ENCODE measurements at places on chromosomes 5 and 9.

DNA sequence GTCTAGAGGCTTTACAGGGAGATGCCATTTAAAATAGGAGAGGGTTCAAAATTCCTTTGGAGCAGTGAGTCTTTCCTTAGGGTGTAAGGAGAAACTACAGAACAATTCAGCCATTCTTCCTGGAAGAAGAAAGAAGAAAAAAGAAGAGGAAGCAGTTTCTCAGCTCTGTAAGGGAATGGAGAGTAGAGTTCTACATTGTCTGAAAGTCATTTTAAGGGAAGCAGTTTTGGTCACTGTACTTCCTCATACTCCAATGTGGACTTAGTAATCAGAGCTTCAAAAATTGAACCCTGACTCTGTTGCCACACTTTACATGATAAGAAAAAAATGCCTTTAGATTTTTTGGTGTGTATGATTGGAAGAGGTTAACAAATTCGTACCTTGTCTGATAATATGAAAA lies 122.4 kb downstream of the LRRC70 start:
- DNase-seq: no peak

GRCh38 chr5:133129289-133129688 lies 77.5 kb downstream of the HSPA4 start:
- DNase-seq: no peak

- no peak for DNase-seq
Measured at GRCh38 chr5:125499636-125500332, 753.3 kb upstream of the ZNF608 start.

DNA sequence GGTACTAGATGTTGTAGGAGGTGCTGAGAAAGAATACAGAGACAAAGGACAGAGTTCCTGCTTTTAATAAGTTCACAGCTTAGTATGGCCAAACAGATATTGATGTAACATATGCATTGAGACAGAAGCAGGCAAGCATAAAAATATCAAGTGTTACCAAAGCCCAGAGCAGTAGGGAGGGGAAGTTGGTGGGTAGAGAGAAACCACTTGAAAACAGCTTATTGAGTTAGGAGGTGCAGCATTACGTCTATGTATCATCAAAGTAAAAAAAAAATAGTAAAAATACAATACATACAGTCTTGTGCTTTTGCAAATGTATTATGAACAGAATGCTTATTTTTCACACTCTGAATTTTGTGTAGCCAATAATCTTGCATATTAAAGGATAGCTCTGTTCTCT lies 441.8 kb upstream of the SGCD start:
- DNase-seq: no peak

GRCh38 chr5:33120671-33121070 lies 320.1 kb upstream of the TARS1 start:
- no peak for DNase-seq

DNA sequence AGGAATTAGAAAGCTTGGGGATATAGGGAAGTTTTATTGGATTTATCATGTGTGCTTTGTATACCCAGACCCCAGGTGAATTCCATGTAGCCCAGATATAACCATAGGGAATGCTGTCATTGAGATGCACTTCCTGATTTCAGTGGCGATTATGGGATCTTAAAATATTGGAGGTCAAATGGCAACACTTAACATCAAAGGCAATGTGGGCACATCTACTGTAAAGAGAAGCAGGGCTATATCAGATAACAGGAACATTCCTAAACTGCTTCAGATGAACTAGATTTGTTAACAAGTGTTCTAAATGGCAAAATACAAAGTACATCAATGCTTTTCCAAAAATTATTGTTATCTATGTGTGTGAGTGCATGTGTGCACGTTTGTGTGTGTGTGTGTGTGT lies 883.5 kb upstream of the EDIL3 start:
- no peak for DNase-seq

DNA sequence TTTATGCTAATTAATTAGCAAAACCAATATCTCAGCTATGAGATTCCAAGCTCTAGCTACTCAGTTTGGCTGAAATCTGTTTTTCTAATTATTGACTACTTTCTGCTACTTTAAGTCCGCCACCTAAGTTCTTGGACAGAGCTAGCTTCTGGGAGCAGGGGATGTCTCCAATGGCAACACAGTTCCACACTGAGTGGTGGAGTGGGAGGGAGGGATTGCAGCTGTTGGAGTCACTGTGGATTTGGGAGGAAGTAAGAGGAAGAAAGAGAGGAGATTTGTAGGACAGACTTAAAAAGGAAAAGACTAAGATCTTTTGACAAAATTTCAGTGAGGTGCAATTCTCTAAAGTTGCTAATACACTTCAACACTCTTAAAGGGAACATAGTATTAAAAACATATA lies 450.8 kb downstream of the NFIB start:
- no peak for DNase-seq

DNA sequence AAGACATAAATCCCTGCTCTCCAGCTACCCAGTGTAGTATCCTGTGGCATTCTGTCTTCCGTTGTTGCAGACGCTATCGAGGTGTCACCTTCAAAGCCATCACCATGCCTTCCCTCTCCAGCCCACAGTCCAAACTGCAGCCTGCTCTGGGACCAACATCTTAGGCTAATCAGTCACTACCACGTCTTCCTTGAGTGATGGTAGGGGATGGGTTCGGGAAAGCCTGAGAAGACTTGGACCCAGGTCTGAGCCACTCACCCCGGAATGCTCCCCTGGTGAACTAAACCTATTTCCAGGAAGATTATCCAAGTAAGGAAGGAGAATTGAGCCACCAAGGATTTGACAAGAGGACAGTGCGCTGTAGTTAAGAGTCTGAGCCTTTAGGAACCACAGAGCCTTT lies 52.9 kb upstream of the IRX1 start:
- no peak for DNase-seq

DNA sequence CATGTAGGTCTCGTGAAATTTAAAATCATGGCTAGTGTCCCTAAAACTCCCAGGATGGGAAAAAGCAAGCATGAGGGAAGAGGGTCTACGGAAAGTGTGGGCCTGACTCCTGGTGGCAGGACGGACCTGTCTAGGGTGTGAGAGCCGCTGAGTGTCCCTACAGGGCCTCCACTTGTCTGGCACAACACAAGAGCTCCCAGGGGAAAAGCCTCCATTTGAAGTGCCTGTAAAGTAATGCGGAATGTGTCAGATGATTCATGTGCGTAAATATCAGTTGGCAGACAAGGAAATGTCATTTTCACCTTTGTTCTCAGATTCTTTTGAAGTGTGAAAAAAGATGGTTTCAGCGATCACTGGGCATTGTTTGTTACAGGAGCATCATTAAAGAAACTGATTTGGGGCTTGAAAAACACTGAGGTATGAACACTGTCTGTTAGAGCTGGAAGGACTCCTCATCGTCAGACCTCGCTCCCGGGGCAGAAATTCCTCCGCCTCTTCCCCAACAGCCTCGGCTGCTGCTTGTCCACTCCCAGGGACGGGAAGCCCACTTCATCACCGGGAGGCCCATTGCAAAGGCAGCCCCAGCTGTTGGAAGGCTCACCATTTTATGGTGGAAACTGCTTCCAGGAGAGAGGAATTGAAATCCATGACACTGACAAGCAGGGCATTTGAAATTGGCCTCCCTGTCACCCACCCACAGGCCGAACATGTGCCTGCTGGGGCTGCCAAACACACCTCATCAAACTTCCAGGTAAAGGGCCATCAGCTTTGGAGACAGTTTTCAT lies 240.8 kb downstream of the FSTL4 start:
- no peak for DNase-seq

GRCh38 chr5:37881359-37881758 lies 41.5 kb upstream of the GDNF start:
- no peak for DNase-seq

DNA sequence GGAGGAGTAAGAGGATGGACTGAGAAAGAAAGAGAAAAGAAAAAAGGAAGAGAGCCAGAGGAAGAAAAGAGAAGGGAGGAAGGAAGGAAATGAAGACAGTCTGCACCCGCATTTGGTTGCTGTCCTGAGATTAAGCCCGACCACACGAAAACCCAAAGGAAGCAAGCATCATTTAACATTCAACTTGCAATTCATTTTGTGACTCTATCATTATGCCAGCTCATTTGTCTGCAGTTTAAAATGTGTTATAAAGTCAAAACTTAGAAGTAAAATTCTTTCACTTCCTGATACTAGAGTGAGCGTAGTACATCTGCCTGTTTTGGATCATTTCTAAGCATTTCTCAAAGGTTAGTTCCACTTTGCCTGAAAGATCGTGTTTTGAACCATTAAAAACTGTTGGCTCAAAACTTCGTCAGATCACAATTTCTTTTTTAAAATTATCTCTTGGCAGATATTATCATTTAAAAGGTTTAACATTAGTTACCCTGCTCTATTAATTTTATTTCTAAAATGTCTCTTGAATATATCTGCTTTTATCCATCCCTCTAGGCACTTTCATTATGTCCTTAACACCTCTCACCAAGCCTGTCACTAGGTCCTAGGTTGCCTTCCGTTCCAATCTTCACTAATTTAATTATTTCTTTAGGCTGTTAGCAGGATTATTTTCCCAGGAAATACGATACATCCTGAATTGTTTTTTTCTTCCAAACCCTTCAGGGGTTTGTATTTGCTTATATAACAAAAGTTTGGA lies 240.9 kb downstream of the TLE4 start:
- no peak for DNase-seq

GRCh38 chr5:53779541-53779981 lies 219.1 kb downstream of the NDUFS4 start:
- no peak for DNase-seq

GRCh38 chr9:128636024-128636390 lies 20.6 kb downstream of the DYNC2I2 start:
- DNase-seq: no peak

- DNase-seq: peak; percentile 17
Measured at GRCh38 chr9:4741365-4742089, 525 bp upstream of the AK3 start.

- no peak for DNase-seq
Measured at GRCh38 chr5:34586117-34586885, 69.8 kb upstream of the RAI14 start.

- no peak for DNase-seq
Measured at GRCh38 chr5:95029569-95030366, 255.1 kb downstream of the MCTP1 start.

GRCh38 chr5:81006231-81006630 lies 46.1 kb downstream of the RASGRF2 start:
- no peak for DNase-seq

GRCh38 chr5:149217803-149218155 lies 53.9 kb upstream of the AFAP1L1 start:
- no peak for DNase-seq

- DNase-seq: no peak
Measured at GRCh38 chr9:93357649-93358048, 93.8 kb upstream of the FAM120A start.

GRCh38 chr5:97163360-97163764 lies 19.7 kb downstream of the RIOK2 start:
- DNase-seq: no peak

DNA sequence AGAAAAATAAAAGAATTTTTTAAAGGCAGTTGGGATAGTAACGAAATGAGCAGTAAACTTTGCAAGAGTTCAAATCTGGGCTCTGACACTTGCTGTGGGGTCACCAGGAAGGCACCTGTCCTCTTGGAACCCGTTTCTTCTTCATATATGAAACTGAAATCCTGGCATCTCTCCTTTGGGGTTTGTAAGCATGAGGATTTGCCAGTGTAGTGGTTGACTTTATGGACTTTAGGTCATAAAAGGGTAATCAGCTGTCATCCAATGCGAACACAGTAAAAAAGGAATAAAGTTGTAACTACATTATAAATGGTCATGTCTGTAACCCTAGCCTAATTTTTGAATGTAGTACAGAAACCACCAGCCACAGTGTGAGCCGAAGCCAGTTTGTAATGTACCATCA lies 1.3 kb downstream of the RAB14 start:
- no peak for DNase-seq

GRCh38 chr5:40453689-40454088 lies 226.0 kb upstream of the PTGER4 start:
- no peak for DNase-seq

DNA sequence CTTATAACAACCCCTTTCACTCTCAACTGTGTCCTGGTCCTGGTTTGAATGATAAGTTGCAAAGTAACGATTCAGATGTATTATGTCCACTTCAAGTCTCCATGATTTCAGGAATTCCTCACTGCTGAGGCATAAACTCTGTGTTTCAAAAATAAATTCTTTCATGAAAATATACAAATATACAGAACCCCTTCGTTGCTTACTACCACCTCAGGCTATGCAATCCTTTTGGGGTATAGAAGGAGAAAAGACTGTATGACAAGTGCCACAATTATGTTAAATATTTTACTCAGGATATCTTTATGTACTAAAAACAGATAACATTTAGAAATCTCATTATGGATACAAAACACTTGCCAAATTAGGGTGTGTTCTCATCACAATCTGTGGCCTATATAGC lies 190.7 kb downstream of the KCTD16 start:
- no peak for DNase-seq

GRCh38 chr9:81588148-81588871 lies 101.0 kb downstream of the TLE1 start:
- no peak for DNase-seq

DNA sequence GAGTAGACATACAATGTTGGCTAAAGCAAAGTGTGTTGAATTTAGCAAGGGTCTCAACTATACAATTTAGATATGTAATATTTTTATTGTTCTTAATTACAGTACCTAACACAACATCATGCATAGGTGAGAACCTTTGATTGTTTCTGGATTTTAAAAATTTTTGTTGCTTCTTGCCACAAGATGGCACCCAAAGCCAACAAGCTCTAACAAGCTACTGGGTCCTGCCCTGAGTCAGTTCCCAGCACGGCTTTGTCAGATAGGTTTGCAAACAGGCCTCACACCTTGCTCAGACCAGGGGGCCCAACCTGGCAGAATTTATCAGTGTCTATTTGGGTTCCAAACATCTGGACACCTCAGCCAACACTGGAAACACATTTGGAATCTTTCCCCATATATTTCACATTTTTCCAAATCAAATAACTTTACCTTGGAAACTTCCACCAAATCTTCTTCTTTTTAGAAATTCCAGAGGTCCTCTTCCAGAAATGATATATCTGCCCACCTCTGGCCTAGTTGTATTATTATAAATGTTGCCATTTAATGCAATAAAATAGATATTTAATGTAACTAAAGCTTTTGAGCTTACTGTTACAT lies 49.5 kb upstream of the EGFLAM start:
- no peak for DNase-seq

GRCh38 chr5:3324421-3325101 lies 271.1 kb upstream of the IRX1 start:
- DNase-seq: no peak

DNA sequence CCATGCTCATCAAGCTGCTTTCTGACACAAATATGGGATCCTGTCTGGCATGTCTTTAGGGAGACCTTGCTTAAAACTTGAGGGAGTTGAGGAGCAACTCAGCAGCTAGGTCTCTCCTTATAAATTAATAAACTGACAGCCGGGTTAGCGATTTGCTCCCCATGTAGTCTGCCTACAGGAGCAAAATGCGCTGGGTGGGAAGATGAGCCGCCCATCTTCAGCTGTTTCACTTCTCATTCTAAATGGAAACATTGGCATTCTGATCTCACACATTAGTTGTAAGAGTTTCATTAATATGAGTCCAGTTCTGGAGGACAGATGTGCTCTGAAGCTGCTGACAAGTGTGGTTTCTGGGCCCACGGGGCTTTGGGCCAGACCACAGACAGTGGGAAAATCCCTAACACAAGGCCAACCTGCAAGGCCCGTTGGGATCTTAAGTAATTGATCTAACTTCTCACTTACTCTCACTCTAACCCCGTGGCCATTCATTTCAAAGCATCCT lies 197.0 kb downstream of the MCTP1 start:
- no peak for DNase-seq

- DNase-seq: no peak
Measured at GRCh38 chr9:80520231-80520630, 948.5 kb downstream of the TLE4 start.
